ENCODE measurements at places on chromosomes 2 and 18.

DNA sequence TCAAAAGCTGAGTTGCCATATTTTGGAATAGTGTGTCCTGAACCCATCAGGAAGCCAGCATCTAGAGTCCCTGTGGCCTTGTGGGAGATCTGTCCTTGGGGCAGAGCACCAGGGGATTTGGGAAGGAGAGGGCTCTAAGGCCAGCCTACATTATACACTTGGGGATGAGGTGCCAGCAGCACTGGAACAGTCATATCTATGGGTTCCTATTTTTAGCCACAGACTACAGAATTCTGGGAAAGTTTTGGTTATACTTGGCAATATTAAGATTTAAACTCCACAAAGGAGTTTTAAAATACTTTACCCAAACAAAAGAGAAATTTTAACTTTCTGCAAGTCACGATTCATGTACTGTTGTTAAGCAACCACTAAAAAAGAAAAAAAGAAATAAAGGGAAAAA, 405.7 kb upstream of the MMADHC start:
- DNase-seq: no peak

GRCh38 chr2:111897924-111898702, at the start of gene MERTK:
MERTK (plus strand) TSS chr2:111898607; CDS start chr2:111898736, 129 bp downstream.
- peak; percentile 96 for DNase-seq

- DNase-seq: no peak
Measured at GRCh38 chr2:191417746-191418145, 172.5 kb downstream of the MYO1B start.

GRCh38 chr2:19642501-19642900, 259.3 kb downstream of the TTC32 start:
- no peak for DNase-seq

- DNase-seq: no peak
Measured at GRCh38 chr18:78727057-78727739, 252.4 kb upstream of the SALL3 start.

All from Caco-2 (cell line).